Left colon (tissue), 2 donors: ENCODE measurements at places on chromosomes 4 and X. TPM values are rescaled to one million over a fixed set of nuclear protein-coding genes. Genes with fewer than 3 reads are reported as not detected.

DNA sequence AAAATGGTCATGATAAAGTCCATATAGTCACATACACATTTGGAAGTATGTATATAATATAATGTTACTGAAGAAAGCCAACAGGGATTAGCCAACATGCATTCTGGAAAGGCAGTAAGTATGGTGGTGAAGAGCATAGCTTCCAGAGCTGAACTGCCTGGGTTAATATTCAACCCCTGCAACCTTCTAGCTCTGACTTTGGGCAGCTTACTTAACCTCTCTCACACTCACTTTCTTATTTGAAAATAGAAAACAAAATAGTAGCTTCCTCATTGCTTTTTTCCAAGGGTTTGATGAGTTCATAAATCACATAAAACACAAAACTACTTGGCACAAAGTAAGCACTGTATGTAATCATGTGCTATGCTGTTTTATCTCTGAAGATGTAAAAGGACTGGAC is 216.4 kb downstream of the CHIC2 start:
- no peak for DNase-seq

DNA sequence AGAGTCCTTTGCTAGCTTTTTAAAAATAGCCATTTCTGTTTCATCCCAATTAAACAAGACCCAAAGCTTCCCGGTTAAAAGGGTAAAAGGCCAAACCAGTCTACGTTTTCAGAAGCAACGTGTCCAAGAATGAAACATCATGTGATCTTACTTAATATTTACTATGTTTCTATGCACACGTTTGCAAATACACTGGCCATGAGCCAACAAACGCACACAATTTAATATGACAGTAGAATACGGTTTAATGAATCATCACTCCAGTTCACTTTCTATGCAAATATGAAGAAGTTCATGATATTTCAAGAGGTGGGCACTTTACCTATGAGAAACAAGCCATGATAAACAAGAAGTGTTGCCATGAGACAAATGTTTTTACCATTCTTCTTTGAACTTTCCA is 4.3 kb downstream of the NR0B1 start:
- no peak for DNase-seq

DNA sequence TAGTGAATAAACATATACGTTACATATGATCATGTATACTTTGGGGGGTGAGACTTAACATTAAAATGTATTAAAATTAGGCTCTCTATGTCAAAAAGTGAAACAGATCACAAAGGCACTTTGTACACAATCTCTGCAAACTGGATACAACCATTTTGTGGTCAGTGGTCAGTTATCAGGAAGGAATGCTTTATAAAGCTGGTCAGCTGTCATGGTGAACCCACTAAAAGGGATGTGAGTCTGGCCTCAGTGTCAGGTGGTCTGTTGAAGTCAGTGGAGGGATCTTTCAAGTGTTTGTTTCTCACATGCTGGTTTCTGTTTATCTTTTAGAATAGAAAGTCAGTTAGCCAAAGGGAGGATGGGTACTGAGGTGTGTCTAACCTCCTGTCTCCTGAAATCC is 875.5 kb upstream of the INTU start:
- no peak for DNase-seq

The HSD17B13 gene
- 1.1 TPM for total RNA-seq

The GAGE12H gene
- total RNA-seq = not detected
